ENCODE measurements at places on chromosomes 1 and 21.

DNA sequence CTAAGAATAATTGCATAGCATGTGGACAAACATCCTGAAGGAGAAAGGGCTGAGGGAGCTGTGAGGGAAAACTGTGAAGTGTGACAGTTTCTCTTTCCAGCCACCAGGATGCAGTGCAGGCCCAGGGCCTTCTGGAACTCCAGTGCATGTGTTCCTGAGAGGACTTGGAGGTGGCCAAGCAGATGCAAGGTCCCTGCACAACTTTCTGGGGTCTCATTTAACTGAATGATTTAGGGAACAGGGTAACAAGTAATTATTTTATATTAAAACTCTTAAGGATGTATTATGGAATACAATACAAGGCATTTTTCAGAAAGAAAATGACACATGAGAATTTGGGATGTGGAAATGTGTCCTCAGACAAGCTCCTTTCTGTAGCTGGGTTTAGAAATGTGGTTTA is 61.2 kb upstream of the MCOLN3 start:
- DNase-seq: peak; percentile 64

- DNase-seq: no peak
Observed at GRCh38 chr1:154521695-154522094, 19.5 kb upstream of the SHE start.

DNA sequence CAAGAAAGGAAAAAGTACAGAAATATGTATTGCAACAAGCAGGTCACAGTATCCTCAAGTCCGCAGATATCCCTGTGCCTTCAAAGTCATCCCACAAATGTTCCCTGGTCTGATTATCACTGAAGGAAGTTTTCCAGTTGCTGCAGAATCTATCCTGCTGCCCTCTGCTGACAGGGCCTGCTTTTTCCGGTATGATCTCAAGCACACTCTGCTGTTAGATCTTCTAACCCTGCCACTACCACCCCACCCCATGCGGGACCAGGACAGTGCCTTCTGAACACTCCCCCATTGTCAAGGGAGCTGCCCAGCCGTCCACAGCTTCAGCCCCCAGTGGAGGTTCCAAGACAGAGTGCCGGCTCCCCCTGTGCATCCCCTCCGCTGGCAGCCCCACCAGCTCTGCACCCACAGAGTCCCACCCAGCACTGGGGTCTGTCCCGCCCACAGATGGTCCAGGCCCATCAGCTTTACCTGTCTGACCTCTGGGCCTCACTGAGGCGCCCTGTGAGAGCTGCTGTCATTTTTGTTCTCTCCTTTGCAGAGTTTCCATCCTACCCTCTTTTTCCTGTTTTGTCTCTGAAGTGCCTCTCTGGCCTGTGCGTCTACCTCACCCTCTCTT is 27.9 kb downstream of the FAM163A start:
- no peak for DNase-seq

DNA sequence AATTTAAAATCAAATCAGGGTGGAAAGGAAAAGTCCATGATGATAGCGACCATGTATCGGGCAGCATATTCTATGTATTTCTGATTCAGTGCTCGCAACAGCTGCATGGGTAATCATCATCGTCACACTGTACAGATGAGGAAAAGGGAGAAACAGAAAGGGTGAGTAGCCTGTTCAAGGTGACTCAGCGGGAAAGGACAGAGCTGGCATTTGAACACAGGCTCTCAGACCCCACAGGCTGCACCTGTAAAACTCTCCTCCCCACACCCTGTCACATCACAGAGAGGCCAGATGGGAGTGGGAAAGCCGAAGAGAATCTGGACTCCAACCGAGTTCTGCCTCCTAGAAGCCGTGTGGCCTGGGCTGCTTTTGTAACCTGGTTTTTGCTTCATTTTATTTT is 14.0 kb downstream of the RUNX1 start:
- DNase-seq: no peak

- DNase-seq: no peak
Observed at GRCh38 chr1:30316056-30316455, 407.3 kb downstream of the MATN1 start.

GRCh38 chr21:35989138-35989735 is 71.1 kb downstream of the SETD4 start:
- peak; percentile 11 for DNase-seq

DNA sequence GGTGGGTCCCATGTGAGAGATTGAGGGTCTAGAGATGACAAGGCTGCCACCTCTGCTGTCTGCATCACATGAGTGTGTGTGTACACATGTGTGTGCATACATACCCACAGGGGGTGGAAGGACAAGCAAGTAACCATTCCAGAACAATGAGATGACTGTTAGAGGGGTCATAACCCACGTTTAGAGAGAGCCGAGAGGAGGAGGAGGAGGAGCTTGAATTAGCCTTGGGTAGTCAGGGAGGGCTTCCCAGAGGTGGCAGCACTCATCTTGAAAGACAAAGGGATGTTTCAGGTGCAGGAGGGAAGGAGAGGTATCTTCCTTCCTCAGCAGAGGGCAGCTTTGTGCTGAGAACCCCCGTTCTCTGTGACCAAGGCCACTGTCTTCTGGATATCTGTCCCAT is 21.3 kb downstream of the TNFRSF1B start:
- DNase-seq: no peak

- no peak for DNase-seq
Observed at GRCh38 chr1:67889466-67889865, 56.2 kb upstream of the GNG12 start.

DNA sequence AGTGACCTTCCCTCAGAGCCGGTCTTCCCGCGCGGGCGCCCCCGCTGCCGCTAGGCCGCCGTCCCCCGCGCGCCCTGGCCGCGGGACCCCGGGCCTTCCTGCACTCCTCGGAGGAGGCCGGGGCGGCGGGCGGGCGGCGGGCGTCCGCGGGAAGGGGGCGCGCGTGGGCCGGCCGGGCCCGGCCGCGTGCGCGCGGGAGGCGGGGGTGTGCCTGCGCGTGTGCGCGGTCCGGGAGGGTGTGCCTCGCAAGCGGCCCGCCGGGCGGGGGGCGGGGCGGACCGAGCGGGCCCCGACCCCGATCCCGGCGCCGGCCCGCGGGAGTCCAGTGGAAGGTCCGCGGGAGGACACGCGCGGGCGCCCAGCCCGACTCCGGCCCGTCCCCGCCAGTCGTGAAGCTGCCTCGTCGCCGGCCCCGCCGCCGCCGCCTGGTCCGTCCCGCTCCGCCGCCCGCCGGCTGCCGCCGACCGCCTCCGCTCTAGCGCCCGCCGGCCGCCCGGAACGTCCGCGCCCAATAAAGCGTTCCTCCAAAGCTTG is 438 bp downstream of the MRPS6 start:
- no peak for DNase-seq

Data from fibroblast of skin of back (primary cell).